ENCODE measurements at places on chromosomes 1 and 21.
A peak's percentile ranks its signal among the peaks of the same experiment; 100 is the strongest.

GRCh38 chr1:220783453-220783852 is 3.3 kb upstream of the MTARC1 start:
- no peak for DNase-seq

DNA sequence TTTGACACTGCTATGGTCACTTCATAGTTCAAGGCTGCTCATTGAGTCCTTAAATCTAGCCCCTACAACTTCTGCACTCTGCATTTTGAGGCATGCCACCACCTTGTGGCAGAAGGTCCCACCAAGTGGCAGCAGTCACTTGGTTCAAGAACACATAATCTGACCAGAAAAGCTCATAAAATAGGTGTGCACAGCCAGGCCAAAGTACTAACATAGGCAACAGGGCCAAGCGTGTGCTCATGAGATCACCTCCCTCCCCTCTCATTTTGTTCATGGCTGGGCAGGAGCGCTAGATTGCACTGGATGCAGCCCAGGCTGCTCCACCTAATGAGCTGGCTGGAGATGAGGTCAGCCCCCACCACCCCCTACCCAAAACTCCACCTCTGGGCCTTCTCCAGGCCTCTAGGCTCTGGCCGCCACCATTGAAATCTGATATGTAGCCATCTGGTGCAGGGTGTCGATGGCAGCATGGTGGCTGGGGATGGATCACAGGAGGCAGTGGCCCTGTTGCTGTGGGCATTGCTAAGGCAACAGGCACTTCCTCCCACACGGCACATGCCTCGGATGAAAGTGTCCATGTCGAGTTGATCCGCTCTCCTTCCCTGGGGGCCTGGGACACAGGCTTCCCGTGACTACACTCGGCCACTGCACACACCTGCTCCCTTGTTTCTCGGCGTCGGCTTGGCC is 193.2 kb downstream of the TRABD2B start:
- DNase-seq: no peak

GRCh38 chr1:244796719-244797406 is 38.6 kb upstream of the COX20 start:
- peak; percentile 80 for DNase-seq

- no peak for DNase-seq
Observed at GRCh38 chr1:109160071-109160840, 46.3 kb downstream of the ELAPOR1 start.

DNA sequence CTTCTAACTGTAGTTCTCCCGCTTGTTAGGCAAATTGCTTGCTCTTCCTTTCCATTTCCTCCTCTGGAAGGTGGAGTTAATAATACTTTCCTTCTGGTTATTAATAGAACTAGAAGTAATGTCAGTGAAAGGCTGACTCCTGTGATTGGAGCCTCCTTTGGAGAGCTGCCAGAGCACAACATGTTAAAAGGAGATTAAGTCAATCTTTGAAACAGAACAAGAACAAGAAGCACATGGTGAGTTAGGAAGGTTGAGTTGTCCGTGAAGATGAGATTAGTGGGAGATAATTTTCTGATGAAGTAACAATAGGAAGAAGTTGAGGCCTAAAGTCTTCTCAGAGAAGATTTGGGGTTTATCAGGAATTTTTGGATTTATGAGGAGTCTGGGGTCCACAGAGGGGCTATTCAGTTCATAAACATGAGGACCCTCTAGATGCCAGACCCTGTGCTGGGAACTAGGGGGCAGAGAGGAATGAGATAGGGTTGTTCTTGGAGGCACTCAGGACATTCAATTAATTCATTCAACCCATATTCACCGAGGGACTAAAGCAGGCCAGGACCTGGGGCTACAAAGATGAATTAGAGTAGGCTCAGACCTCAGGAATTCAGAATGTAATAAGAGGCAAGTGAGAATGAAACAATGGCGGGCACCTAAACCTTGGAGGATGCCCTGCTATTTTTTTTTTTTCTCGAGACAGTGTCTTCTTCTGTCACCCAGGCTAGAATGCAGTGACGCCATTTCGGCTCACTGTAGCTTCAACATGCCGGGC is 40.7 kb upstream of the DHCR24 start:
- peak; percentile 75 for DNase-seq

Data from muscle of back (tissue), 13 donors.